DND-41 (cell line): ENCODE measurements at places on chromosomes 11 and 22.

DNA sequence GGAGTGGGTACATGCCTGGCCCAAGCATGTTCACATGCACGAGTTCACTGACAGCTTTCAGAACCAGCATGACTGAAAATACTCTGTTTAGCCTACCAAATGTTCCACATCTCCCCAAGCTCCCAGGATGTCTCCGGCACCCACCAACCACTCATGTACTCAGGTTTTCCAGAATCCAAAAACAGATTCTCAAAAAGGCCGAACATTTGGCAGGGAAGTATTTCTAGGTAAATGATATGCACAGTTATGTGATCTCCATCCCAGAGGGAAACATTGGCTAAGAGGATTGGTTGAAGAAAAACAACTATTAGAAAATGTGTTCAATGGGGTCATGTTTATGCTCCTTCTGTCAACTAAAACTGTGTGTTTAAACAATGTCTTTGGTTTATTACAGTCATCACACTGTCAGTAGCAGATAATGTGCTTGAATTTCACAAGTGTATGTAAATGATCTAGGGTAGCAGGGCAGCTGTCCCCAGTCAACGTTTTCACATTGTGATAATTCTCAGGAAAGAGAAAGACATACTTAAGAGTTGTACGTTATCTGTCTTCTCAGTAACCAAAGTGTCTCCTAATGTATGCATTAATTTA is 52.3 kb downstream of the BARX2 start:
- H3K36me3 ChIP-seq = no peaks in the 10 kb centered on the region
- H3K27me3 ChIP-seq = peaks cover 13% of the 10 kb centered on the region
- H3K4me1 ChIP-seq = no peaks in the 10 kb centered on the region
- no peak overlapping the region for H3K4me3 ChIP-seq

DNA sequence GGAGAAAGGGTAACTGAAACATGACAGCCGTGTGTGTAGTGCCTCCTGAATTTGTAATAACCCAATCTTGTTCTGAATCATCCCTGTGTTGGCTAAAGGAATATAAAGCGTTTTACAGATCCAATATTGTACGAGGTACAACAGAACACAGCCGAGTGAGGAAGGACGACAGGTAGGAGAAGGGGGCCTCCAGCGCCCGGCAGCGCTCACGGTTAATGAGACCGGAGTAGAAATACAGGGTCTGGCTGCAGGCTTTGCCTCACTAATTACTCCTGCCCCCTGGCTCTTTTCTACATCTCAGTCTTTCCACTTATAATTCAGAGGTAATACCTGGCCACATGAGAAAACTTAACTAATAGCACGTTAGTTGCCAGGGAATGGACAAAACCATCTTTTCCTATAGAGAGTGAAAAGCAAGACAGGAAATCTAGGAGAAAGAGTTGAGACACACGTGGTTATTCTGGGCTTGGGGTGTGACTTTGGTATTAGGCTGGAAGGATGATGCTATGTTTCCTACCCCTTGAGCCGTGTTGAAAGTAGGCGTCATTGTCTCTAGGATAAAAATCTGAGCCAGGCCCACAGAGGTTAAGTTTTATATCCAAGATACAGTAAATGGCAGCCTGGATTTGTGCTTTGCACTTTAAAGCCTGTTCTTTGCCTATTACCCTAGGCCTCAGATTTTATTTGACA is 54.1 kb downstream of the GRIK4 start:
- H3K27me3 ChIP-seq = peaks cover 3% of the 10 kb centered on the region
- no peak overlapping the region for H3K27ac ChIP-seq
- DNase-seq = no peak
- H3K4me1 ChIP-seq = no peaks in the 10 kb centered on the region

DNA sequence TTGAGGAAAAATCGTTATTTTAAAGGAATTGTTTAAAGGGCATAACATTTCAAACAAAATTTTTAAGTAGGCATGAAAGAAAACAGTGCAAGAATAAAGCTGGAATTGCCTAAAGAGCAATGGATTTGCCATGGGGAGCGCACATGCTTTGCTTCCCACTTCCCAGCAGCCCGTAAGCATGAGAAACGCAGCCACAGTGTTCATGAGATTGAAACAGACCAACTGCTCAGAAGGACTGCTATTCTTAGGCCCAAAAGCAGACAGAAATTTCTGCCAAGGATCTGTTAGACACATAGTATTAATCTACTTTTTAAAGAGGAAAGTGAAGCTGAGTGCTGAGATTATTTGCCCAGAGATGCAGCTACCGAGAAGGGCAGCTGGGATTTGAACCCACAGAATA is 34.2 kb upstream of the TSKU start:
- H3K27me3 ChIP-seq = peaks cover 13% of the 10 kb centered on the region
- no peak overlapping the region for H3K27ac ChIP-seq
- DNase-seq = no peak
- H3K36me3 ChIP-seq = no peaks in the 10 kb centered on the region
- H3K4me1 ChIP-seq = no peaks in the 10 kb centered on the region
- H3K4me3 ChIP-seq = no peak overlapping the region

DNA sequence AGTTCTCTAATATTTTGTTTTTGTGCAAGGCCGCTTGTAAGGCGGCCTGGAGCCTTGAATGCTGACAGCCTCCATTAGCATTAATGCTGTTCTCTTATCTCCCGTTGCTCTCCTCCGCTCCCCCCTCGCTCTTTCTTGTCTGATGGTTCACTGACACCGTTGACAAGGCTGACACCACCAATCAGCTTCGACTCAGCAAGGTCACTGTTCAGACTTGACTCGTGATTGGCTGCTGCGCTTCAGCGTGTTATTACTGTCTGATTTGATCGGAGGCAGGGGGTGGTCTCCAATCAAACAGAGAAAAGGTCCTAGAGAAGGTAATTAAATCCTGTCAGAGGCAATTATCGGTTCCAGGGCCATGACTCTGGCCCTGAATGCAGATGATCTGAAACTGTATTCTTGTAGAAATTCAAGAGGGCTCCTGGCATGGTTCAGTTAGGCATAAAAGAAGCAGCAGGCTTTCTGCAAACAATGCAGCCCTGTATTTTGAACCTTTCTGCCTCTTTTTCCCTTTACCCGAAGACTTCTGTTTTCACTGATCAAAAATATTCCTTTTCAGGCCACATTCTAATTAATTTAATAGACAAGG is 49.3 kb upstream of the MPPED2 start:
- no peak overlapping the region for H3K27ac ChIP-seq
- DNase-seq = no peak
- H3K4me1 ChIP-seq = no peaks in the 10 kb centered on the region
- H3K27me3 ChIP-seq = no peaks in the 10 kb centered on the region
- no peak overlapping the region for H3K4me3 ChIP-seq
- no peaks in the 10 kb centered on the region for H3K36me3 ChIP-seq

GRCh38 chr22:26658161-26658560 is 773 bp downstream of the MIAT start:
- H3K4me3 ChIP-seq = peak overlapping the region; percentile 59
- DNase-seq = no peak
- peak overlapping the region; percentile 55; the same call in 1 of the 2 replicates for H3K27ac ChIP-seq
- H3K4me1 ChIP-seq = peaks cover 25% of the 10 kb centered on the region

DNA sequence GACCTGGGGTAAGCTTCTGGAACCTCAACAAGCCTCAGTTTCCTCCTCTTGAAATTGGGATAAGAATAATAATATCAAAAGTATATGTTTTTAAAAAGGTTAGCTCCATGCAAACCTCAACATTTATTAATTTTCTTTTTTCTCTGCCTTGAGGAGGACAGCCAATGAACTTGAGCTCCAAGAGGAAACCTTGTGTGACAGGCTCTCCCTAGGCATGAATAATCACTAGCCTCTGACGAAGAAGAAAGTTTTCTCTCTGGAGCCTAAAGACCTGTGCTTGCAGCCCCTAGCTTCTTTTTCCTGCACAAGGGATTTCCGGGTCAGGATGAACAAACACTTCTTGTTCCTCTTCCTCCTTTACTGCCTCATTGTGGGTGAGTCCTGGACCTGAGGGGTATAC is at the start of gene PATE3:
Gene PATE3 (plus strand): TSS at position 301 of the 400 bp plus-strand sequence. CDS start 25 bp downstream, at position 326.
- H3K27me3 ChIP-seq = peaks cover 2% of the 10 kb centered on the region
- H3K4me3 ChIP-seq = no peak within 1 kb of the TSS
- no peaks in the 10 kb centered on the region for H3K36me3 ChIP-seq
- no peak within 1 kb of the TSS for H3K27ac ChIP-seq
- DNase-seq = no peak

- no peak overlapping the region for H3K4me3 ChIP-seq
- no peaks in the 10 kb centered on the region for H3K27me3 ChIP-seq
- no peak overlapping the region; the same call in 1 of the 2 replicates for H3K27ac ChIP-seq
- peaks cover 50% of the 10 kb centered on the region for H3K36me3 ChIP-seq
- H3K4me1 ChIP-seq = no peaks in the 10 kb centered on the region
These were observed 5.5 kb upstream of the RGL4 start for GRCh38 chr22:23685205-23685784.

DNA sequence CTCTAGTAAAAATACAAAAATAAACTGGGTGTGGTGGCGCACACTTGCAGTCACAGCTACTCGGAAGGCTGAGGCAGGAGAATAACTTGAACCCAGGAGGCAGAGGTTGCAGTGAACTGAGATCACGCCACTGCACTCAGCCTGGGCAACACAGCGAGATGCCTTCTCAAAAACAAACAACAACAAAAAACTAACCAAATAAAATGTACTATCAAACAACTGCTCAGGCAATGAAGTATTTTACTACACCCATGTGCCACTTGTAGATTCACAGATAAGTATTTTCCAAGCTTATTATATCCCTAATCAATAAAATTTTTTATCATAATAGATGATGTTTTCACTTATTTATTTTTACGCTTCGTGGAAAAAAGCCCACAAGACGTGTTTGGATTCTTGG is 924 bp downstream of the C11orf65 start:
- DNase-seq = no peak
- peaks cover 20% of the 10 kb centered on the region for H3K4me1 ChIP-seq
- peak overlapping the region; percentile 66 for H3K4me3 ChIP-seq
- H3K27ac ChIP-seq = peak overlapping the region; percentile 88
- H3K27me3 ChIP-seq = no peaks in the 10 kb centered on the region

DNA sequence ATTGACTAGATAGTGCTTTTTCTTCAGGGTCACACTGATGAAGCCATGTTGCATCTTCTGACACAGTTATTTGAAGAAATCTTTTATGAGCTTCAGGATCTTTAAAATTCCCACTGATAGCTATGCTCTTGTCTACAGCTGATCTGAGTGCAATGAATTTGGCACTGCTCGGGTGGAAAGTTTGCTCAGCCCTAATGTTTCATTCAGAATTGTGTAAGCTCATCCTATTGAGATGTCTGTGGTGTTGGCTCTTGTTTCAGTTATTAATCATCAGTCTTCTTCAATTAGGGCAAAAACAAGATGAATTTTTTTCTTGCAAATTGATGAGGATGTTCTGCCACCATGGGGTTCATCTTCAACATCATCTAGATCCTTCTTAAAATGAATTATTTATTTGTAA is 1387.0 kb upstream of the RAG2 start:
- no peak overlapping the region for H3K27ac ChIP-seq
- H3K4me1 ChIP-seq = no peaks in the 10 kb centered on the region
- no peaks in the 10 kb centered on the region for H3K27me3 ChIP-seq
- DNase-seq = no peak
- no peak overlapping the region for H3K4me3 ChIP-seq

- H3K4me3 ChIP-seq = no peak overlapping the region
- no peaks in the 10 kb centered on the region for H3K4me1 ChIP-seq
- no peaks in the 10 kb centered on the region for H3K36me3 ChIP-seq
- H3K27me3 ChIP-seq = no peaks in the 10 kb centered on the region
- H3K27ac ChIP-seq = no peak overlapping the region
These were observed 8.3 kb downstream of the KRTAP5-11 start for GRCh38 chr11:71574418-71574817.

- no peak overlapping the region for H3K27ac ChIP-seq
- no peak overlapping the region for H3K4me3 ChIP-seq
- peaks cover 15% of the 10 kb centered on the region for H3K27me3 ChIP-seq
- no peak for DNase-seq
- no peaks in the 10 kb centered on the region for H3K36me3 ChIP-seq
These were observed 91.8 kb downstream of the APIP start for GRCh38 chr11:34824425-34824824.

- no peak overlapping the region for H3K4me3 ChIP-seq
- no peak overlapping the region for H3K27ac ChIP-seq
- no peaks in the 10 kb centered on the region for H3K4me1 ChIP-seq
- DNase-seq = no peak
- H3K36me3 ChIP-seq = no peaks in the 10 kb centered on the region
These were observed 275.3 kb downstream of the METTL15 start for GRCh38 chr11:28383456-28383855.

- no peak overlapping the region for H3K27ac ChIP-seq
- H3K4me3 ChIP-seq = no peak overlapping the region
- no peaks in the 10 kb centered on the region for H3K36me3 ChIP-seq
- no peaks in the 10 kb centered on the region for H3K4me1 ChIP-seq
- no peak for DNase-seq
- peaks cover 20% of the 10 kb centered on the region for H3K27me3 ChIP-seq
These were observed 218.8 kb upstream of the SORL1-AS1 start for GRCh38 chr11:121671283-121672168.

DNA sequence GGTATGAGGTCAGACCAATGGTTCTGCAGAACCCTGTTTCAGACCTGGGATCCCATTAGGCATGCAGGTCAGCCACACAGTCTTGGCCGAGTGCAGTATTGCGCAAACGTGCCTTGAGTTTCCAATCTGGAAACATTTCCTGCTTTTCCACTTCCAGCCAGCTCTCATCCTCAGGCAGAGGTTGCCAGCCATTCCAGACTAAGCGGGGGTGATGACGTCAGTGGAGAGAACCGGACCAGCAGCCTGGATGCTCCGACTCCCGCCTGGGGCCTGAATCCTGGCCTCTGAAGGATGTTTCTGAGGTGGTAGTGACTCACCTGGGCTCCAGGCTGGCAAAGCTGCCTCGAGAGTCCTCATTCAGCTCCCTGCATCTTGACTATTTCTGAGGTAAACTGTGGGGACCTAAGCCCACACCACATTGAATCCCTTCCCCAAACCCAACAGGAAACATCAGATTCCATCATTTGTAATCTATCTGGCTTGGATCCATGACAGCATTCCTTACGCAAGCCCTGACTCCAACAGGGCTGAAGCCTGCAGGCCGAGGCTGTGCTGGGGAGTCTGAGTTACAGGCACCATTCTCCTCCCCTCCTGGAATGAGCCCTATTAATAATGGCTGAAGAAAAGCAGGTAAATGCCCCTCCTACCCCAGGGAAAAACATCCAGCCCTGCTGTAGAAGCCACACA is 83.0 kb downstream of the ABTB2 start:
- no peaks in the 10 kb centered on the region for H3K36me3 ChIP-seq
- H3K27ac ChIP-seq = no peak overlapping the region
- H3K4me1 ChIP-seq = no peaks in the 10 kb centered on the region
- DNase-seq = no peak
- H3K4me3 ChIP-seq = no peak overlapping the region
- no peaks in the 10 kb centered on the region for H3K27me3 ChIP-seq

DNA sequence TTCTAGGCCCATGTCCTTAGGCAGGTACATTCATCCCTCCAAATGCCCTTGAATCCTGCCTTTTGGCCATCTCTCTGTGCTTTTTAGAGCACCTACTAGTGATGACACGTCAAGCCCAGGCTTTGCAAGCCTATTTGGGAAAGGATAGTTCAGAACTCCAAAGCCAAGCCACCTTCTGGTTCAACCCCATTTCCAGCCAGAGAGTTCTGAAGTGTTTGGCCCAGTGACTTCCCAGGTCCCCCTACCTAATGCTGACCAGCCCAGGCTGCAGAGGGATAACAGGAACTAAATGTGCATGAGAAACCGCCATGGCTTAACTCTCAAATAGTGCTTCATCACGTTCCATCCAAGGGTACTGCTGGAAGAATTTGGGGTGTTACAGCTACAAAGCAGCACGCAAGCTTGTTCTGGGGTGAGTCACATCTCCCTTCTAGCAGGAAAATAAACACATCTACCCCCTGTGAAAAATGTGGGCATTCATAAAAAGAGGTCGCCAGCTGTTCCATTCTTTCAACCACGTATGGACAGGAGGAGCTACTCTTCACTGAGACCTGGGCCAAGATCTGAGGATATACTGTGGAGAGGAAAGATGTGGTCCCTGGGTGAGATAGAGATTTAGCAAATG is 2.0 kb upstream of the FXYD6 start:
- no peak for DNase-seq
- H3K4me3 ChIP-seq = no peak overlapping the region
- peaks cover 38% of the 10 kb centered on the region for H3K4me1 ChIP-seq
- no peak overlapping the region for H3K27ac ChIP-seq
- H3K27me3 ChIP-seq = no peaks in the 10 kb centered on the region
